ENCODE measurements at places on chromosomes 1 and 21.

GRCh38 chr1:215146240-215146975 lies 63.9 kb downstream of the KCNK2 start:
- DNase-seq: no peak

DNA sequence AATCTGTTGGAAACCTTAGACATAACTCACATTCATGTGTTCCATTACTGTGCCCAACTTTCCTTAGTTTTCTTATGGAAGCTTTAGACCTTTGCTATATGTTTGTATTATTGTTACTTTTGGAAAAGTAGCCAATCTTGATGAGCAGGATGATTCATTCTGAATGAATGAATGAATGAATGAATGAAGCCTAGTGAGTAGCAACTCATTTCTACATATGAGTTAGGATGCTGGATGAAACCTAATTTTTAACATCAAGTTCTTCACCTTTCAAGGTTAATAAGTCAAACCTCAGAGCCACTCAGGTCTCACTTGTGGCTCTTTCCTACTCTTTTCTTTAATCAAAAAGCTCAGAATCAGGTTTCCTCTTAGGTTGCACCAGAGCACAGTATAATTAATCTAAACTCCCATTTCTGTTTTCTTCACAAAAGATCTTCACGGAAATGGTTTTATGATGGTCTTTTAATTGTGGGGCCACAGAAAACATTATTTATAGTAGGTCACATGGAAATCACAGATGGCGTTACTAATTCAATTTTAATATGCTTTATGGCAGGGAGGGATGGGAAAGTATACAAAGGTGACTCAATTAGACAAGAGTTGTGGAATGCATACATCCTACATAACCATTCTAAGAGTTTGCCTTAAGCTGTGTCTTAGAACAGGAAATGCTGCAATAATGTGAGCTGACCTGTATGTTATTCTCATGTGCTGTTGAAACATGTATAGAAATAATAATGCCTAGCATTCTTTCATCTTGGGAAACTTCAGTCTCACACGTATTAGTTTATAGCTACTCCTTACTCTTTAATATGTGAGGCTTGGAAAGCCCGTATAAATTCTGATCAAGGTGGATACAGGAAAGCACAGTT lies 4.5 kb upstream of the DDX59 start:
- DNase-seq: no peak

DNA sequence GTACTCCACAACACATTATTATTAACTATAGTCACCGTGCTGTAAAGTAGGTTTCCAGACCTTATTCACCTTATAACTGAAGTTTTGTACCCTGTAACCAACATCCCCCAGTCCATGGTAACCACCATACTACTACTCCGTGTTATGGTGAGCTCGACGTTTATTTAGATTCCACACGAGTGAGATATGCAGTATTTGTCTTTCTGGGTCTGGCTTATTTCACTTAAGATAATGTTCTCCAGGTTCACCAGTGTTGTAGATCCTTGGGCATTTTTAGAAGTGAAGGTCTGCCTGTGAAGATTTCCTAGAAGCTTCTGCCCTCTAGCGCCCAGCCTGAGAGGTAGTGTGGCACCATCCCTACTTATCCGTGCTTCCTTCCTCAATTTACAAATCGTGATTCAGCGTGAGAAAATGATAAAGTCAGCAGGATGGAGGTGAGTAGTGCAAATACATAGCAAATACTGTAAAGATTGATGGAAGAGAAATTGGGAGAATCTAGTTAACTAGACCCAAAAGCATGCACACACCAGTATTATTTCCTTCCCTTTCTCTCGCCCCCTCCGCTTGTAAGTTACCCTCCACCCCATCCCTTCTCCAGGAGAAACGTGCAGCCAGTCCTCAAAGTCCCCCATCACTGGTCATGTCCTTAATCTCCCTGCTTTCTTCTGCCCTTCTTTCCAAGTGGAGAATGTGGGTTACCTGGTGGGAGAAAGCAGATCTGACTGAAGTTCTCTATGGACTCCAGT lies 36.0 kb upstream of the DISC1 start:
- DNase-seq: peak; percentile 56

GRCh38 chr21:8993943-8994639 lies 1527.3 kb upstream of the TPTE start:
- no peak for DNase-seq

DNA sequence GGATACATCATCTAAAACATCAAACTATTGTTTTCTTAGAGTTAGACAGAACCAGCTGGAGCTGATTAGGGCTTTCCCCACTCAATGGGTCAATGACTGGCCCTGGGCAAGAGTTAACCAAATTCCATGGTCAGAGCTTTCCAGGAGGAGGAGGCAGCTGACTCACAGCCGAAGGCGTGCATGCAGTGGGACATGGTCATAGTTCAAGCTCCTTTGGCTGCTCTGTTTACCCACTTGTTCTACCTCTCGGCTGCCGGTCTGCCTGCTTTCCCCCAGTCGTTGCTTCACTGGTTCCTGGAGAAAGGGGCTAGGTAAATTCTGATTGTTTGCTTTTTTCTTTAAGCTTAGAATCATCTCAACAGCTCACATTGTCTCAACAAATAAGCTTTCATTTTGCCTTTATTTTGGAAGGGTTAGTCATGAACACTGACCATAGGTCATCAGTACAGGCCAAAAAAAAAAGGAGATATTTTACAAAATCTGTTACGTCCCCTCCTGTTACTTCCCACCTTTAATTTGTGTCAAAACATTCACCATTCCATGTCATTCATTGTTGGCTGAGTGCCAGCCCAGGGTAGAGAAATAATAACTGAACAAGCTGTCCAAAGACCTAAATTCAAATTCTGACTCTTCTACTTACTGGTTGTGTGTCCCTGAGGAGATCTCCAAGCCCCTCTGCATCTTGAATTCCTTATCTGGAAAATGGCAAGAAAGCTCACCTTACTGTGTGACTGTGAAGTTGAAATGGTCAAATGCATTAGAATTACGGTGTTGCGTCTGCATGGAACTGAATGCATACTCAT lies 12.0 kb downstream of the MAB21L3 start:
- DNase-seq: peak; percentile 68

- DNase-seq: no peak
Measured at GRCh38 chr1:226480461-226480860, 68.1 kb upstream of the STUM start.

DNA sequence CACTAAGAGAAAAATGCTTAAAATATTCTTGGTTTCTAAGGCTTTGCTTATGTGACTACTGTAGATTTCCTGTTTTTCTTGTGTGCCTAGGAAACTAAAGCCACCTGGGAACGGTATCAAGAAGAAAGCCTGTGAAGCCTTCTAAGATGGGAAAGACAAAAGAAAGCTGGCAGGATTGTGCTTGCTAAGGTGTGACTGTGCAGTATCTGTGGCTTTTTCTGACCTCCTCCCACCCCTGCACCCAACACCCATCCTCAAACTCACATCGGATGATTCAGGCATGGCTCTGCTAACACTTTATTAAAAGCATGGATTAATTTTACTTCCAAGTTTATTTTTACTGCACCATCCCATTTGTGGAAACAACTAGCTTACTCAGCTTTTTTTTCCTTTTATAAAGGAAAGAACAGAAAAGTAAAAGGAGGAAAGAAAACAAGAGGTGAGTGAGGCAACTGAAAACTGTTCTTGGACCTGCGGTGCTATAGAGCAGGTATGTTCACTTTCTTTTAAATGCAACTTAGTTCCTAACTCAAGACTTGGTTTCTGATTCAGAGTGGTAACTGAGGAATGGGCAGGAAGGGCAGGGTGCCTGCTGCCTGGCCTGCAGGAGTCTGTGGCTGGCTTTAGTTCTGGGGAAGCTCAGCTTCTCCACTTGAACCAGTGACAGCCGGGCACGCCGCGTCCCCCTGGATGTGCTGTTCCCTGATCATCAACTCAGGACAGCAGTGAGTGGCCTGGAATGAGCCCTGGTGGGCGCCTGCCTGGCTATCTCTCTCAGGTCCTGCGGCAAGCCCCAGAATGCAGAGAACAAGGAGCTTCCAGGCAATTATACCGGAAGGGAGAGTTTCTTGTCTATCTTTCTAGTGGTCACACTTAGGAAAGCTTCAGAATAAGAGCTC lies at the start of gene GBP6:
Gene GBP6 (plus strand): TSS at position 422 of the 899 bp plus-strand sequence. CDS start 4,493 bp downstream, outside the sequence.
- DNase-seq: no peak

DNA sequence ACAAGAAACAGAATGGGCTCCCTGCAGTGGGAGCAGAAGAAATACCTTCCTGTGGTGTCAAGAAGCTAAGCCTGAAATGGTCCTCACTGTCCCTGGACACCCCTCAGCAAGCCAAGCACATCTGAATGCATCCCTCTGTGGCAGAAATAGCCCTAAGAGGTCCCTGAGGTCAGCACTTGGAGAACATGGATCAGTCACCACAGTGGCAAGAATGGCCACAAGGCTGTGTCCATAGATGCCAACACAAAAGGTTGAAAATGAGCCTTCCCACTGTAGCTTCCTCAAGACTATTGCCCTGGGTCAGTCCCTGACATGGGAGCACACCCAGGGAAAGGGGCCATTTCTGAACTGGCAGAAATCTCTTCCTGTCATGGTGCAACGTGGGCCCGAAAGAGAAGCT lies 27.7 kb downstream of the PSMG1 start:
- DNase-seq: no peak

DNA sequence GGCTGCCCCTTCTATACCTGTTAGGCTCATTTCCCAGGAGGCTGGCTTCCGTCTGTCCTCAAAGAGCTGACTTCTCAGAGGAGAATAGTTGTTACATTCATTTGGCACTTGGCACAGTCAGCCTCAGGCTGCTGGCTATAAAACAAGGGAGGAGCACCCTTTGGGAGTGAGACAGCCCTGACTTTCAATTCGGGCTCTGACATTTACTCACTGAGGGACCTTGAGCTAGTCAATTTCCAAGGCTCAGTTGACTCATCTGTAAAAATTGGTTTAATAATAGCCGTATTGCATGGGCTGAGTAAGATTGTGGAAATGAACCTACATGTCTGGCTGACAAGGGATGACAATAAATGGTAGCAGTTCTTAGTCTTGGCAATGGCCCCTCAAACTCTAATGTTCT lies 13.7 kb downstream of the ALX3 start:
- peak; percentile 66 for DNase-seq

DNA sequence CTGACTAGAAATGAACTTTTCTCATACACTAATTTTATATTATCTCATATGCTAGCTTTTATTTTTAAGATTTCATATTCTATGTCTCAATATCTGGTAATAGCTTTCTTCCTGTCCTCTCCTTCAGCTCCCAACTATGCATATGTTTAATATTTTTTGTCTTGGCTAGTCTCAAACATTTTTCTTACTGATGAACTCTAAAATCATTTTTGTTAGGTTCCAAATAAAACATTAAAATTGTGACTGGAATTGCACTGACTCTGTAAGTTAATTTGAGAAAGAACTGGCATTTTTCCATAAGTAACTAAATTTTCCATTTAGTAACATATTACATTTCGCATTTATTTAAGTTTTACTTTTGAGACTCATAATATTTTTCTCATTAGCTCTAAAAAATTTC lies 368.5 kb upstream of the DPYD start:
- no peak for DNase-seq

- DNase-seq: no peak
Measured at GRCh38 chr1:205250699-205251098, 23.0 kb downstream of the TMCC2 start.

GRCh38 chr1:21001042-21001441 lies 175.7 kb downstream of the EIF4G3 start:
- DNase-seq: no peak

DNA sequence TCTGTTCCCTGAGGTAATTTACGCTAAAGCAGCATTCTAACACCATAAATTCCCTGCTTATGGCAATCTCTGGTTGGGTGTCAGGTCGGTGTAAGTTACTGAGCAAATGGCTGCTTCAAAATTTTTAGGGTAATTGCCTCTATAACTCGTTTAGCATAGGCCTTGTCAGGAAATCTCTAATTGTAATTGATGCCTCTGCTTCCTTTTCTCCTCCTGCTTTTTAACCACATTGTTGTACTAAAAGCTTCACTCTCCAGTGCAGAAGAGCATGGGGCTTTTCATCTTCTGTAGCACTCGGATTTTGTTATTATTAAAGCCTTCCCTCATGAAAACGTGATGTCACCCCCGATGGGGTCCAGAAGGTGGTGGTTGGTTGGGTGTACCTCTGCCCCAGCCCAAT lies 141.6 kb upstream of the NBPF11 start:
- no peak for DNase-seq

DNA sequence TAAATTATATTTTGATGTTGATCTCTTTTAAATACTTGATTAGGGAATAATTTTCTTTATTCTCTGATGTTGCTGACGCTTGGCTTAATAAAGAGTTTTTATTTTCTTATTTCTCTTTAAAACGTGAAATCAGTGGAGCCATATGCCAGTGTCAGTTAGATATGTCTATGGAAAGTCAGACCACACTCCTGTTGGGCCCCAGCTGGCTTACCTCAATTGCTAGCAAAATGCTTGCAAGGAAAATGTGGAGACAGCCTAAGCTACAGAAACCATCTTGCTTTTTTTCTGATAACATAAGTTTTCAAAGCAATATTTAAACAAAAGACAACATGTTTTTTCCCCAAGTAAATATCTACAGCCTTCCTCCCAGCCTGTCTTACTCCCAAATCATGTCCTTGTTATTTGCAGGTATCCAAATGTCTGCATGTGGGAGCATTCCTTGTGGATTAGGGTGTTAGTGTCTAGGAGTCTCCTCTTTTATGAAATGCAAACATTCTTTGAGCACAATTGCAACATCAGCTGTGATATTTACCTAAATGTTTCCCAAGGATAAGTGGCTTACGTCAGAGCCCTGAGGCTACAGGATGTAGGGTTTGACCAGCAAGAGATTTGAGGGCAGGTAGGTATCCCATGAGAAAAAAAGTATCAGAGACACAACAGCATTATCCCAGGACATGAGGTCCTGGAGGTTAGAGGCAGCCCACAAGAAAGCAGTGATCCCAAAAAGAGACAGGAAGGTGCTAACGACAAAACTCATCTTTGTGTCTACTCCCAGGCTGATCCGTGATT lies 117.2 kb upstream of the KCNJ15 start:
- no peak for DNase-seq

DNA sequence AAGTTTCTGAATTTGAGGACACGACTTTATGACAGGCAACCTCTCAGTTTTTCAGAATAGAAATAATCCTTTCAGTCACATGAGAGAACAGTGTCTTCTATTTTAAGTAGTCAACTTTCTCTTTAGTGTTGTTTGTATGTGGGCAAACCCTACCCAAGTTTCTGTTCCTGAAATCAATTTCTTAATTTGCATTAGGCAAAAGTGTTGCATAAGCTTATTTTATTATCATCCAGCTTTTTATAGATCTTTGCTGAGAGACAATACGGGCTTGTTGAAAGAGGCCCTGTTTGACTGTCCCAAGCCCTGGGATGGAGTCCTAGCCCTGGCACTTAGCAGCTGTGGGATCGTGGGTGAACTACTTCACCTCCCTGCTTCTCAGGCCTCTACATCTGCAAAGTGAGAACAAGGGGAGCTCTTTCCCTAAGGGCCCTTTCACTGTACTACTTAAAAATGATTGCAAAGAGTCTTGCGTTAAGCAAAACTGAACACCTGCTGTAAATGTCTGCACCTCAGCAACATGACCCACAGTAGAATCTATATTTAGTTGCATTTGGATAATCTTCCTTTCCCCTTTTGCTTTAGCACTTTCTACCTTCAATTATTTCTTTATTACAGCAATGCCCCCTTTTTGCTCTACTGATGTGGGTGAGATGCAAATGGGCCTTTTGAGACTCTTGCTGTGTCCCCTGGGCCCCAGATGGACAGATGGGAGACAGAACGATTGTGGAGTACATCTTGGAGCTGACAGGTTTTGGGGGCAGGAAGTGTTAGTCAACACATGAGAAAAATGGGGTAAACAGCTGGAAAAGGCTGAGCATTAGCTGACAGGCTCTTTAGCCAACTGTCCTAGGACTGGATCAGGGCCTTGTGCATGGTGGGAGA lies 41.0 kb upstream of the SCAF4 start:
- no peak for DNase-seq

All from amniotic stem cell (primary cell).